ENCODE measurements at places on chromosomes 13 and 19. TPM values are rescaled to one million over a fixed set of nuclear protein-coding genes. Genes with fewer than 3 reads are reported as not detected.

The FFAR1 gene
- total RNA-seq: 1.9 TPM

The CYP2F1 gene
- 0.10 TPM for total RNA-seq

The GPC5 gene
- total RNA-seq: 0.21 TPM

The PCDH9 gene
- total RNA-seq: 1.5 TPM

The BCL2L12 gene
- total RNA-seq: 1.8 TPM

The RGL3 gene
- total RNA-seq: not detected

The ZNF555 gene
- total RNA-seq: 3.1 TPM

The CAMSAP3 gene
- 0.10 TPM for total RNA-seq

The MTUS2 gene
- 0.10 TPM for total RNA-seq

The NCAN gene
- total RNA-seq: not detected

The MBOAT7 gene
- 30.3 TPM for total RNA-seq

The B3GNT3 gene
- 0.10 TPM for total RNA-seq

The ZNF66 gene
- total RNA-seq: 5.6 TPM

The TNNT1 gene
- 9.7 TPM for total RNA-seq

The GZMM gene
- 63.7 TPM for total RNA-seq

The DNAJB1 gene
- 265 TPM for total RNA-seq

The ENOX1 gene
- under 0.01 TPM for total RNA-seq

The ZBTB32 gene
- 0.42 TPM for total RNA-seq

The IGFL3 gene
- total RNA-seq: not detected

The SPTBN4 gene
- total RNA-seq: under 0.01 TPM

The ZSWIM9 gene
- total RNA-seq: 0.73 TPM

The MRPL57 gene
- 9.8 TPM for total RNA-seq

The ZNF154 gene
- 5.5 TPM for total RNA-seq

The RYR1 gene
- total RNA-seq: 0.10 TPM

The POLD1 gene
- total RNA-seq: 7.7 TPM

The ZNF681 gene
- total RNA-seq: 2.0 TPM

The ZNF227 gene
- total RNA-seq: 24.9 TPM

The FXYD1 gene
- total RNA-seq: 0.42 TPM

The TDRD3 gene
- total RNA-seq: 35.4 TPM

The CPB2 gene
- not detected for total RNA-seq

The EEF1AKMT1 gene
- 0.63 TPM for total RNA-seq

The AKT2 gene
- total RNA-seq: 109 TPM

The FBXO27 gene
- not detected for total RNA-seq

The GRK1 gene
- total RNA-seq: not detected

The NRTN gene
- 0.10 TPM for total RNA-seq

The SHANK1 gene
- 0.21 TPM for total RNA-seq

The PALM gene
- not detected for total RNA-seq

The GAS6 gene
- total RNA-seq: 3.3 TPM

The HOMER3 gene
- total RNA-seq: 18.9 TPM

The DNAAF3 gene
- 0.52 TPM for total RNA-seq
